ENCODE measurements at places on chromosomes 3 and 15.

GRCh38 chr3:113574213-113574612 is 41.9 kb downstream of the SIDT1 start:
- no peak for DNase-seq

GRCh38 chr15:83174891-83175290 is 32.7 kb downstream of the HDGFL3 start:
- DNase-seq, result no peak

DNA sequence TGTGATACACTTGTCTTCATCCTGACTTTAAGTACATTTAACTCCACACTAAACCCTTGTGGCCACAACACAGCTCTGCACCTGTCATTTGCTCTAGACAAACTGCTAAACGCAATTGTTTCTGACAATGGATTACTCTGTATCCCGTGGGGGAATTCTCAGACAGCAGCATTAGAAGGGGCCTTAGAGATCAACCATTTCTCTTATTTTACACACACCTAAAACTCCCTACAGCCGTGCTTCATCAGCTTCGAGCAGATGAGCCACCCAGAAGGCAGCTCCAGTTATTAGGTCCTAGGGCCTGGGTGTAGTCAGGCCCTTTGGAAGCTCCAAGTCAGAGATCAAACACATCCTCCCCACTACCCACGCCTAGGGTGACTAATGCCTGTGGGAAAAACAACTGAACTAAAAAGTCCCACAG is 1.3 kb upstream of the IL12A start:
- peak; percentile 83 for DNase-seq

GRCh38 chr15:66912001-66912400 is 153.4 kb upstream of the SMAD3 start:
- no peak for DNase-seq

- DNase-seq, result peak; percentile 15
These were observed 114.9 kb downstream of the RFTN1 start for GRCh38 chr3:16398648-16399047.

- no peak for DNase-seq
These were observed 250.0 kb upstream of the SLCO3A1 start for GRCh38 chr15:91603384-91604080.

DNA sequence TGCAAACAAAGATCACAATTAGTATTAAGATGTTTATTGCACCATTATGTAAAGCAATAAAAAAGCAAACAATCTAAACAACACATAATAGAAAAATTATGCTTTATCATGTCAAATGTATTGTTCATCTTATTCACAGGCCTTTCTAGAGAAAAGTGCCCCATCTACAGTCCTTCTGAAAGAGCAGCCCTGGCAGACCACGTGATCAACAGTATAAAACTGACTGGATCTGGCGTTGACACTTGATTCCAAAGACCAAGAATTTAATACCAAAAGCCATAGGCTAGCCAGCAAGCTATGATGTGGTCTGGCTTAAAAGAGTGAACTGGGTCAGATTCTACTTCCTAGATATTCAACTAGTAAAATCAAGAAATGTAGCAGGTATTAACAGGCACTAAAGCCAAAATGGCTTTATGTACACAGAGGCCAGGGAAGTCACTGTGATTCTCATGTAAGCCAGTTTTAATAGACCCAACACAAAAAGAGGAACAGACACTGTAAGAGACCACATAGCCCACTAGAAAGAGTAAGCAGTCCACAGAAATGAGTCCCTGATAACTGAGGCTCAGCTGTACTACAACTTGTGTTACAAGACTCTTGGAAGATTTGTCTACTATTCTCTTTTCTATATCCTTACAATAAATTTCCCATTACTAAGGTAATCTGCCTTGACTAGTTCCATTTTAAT is 32.5 kb downstream of the DMXL2 start:
- DNase-seq, result no peak
